ENCODE measurements at places on chromosomes 6 and 20.
A peak's percentile ranks its signal among the peaks of the same experiment; 100 is the strongest.

- DNase-seq: peak; percentile 14
Measured at GRCh38 chr6:169959136-169960002, 207.9 kb downstream of the ERMARD start.

DNA sequence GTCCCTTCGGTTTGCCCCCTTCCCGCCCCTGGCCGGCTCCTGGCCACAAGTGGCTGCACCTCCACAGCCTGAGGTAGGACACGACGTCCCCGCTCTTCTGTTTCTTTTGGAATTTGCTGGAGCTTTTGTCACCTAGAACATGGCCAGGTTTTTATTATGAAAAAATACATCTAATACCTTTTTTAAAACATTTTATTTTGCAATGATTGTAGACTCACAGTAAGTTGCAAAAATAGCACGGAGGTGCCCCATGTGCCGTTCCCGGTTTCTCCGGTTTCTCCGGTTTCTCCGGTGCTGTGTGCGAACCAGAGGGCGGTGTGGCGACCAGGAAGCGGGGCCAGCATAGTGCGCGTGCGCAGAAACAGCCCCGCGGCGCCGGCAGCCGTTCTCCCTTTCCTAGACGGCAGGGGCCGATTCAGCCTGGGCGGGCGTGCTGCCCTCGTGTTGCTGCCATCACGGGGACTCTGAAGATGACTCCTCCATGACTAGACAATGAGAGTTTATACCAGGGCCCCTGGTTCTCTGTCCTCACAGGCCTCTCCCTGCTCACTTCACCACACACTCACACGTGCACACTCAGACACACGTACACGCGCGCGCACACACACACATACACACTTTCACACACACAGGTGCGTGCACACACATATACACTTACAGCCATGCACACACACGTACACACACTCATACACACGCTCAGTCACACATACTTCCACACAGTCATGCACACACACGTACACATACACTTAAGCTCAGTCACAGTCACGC is 102.1 kb downstream of the TMEM242 start:
- peak; percentile 94 for DNase-seq

GRCh38 chr6:16496210-16496609 is 257.8 kb downstream of the GMPR start:
- no peak for DNase-seq

GRCh38 chr6:3226481-3227362 is 731 bp downstream of the TUBB2B start:
- DNase-seq: peak; percentile 87

- DNase-seq: peak; percentile 43
Measured at GRCh38 chr20:5316188-5317158, at the start of gene PROKR2. Gene PROKR2, minus strand, starts transcription at chr20:5316954. Its CDS starts 2,585 bp downstream, at chr20:5314369.

- DNase-seq: no peak
Measured at GRCh38 chr6:45737331-45738056, 278.2 kb downstream of the CLIC5 start.

DNA sequence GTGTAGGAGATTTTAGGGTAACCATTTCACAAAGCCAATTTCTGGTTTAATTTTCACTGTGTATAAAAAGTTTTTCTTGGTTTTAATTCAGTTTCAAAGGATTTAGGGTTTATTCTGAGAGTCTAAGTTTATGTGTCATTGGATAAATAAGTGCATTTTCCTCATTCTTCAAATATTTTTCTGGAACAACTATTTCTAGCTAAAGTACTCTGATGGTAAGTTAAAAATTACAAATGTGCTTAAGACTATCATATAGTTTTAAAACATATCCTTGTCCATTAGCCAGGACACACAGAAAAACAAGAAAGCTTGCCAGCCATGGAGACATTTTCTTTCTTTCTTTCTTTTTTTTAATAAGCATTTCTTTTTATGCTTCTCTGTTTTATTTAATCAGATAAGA is 333.0 kb downstream of the RFPL4B start:
- DNase-seq: no peak

GRCh38 chr6:111550195-111550594 is 55.5 kb downstream of the TRAF3IP2 start:
- no peak for DNase-seq

DNA sequence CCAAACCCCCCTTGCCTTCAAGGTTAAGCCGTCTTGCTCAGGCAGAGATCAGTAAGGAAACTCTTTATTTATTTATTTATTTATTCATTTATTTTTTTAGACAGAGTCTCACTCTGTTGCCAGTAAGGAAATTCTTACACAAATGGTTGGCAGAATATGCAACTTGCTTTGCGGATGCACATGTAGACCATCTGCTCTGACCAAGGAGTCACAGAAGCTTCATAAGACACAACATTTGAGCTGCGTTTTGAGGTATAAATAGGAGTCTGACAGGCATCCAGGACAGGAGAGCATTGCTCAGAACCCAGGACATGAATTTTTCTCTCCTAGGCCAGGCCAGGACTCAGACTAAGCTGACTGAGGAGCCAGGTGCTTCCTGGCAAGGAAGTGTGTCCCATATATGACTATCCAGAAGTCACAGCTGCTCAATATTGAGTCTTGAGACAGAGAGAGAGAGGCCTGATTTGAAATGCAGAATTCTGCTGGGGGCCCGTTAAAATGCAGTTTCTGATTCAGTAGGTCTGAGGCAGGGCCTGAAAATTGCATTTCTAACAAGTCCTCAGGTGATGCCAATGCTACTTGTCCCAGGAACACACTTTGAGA is 43.9 kb downstream of the HLA-A start:
- DNase-seq: no peak

DNA sequence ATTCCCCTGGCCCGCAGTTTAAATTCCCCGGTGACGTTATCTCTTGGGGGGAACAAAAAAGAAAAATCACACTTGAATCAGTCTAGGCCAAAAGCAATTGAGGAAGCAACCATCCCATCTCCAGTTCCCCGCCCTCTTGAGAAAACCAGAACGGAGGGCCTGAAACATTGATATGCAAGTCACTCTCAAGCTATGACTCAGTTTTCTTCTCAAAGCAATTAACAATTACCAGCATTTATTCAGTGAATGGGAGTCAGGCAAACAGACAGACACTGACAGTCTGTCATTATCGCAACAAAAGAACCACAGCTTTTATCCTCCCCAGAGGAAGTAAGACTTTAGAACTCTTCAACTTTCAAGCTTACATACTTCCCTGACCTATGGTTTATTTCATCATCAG is 100.9 kb downstream of the OPRM1 start:
- no peak for DNase-seq

GRCh38 chr6:63672582-63673129 is 37.1 kb downstream of the PHF3 start:
- no peak for DNase-seq

DNA sequence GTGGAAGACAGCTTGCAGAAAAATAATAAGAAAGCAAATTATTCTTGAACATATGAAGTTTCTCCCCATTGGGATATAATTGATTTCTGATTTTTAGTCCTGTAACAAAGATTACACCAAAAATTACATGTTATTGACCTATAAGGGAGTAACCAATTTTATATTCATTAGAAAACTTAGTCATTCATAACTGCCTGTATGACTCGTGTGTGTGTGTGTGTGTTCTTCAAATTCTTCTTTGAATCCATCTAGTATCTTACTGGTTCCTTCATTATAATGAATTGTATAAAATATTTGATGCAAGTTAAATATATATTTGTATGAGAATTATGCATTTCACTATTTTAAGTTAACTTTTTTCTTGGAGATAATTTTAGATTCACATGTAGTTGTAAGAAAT is 310.4 kb downstream of the HAO1 start:
- DNase-seq: no peak

DNA sequence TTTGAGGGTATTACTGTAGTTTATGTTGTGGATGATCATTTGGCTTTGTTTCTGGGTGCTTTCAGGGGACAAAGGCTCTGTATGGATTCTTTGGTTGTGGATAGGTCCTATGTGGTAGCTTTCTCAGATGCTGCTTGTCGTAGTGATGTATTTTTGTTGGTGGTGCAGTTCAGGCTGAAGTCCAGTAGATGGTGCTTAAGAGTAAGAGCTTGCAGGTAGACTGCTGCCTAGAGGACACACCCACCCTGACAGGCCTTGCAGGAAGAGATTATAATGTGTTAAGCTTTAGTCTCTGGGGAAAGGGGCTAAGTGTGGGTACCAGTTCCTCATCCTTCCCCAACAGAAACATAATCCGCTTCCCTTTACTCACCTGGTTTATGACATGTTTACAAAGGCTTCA is 62.6 kb upstream of the ADGRB3 start:
- DNase-seq: peak; percentile 83

GRCh38 chr6:19705606-19706005 is 131.6 kb upstream of the ID4 start:
- DNase-seq: no peak

DNA sequence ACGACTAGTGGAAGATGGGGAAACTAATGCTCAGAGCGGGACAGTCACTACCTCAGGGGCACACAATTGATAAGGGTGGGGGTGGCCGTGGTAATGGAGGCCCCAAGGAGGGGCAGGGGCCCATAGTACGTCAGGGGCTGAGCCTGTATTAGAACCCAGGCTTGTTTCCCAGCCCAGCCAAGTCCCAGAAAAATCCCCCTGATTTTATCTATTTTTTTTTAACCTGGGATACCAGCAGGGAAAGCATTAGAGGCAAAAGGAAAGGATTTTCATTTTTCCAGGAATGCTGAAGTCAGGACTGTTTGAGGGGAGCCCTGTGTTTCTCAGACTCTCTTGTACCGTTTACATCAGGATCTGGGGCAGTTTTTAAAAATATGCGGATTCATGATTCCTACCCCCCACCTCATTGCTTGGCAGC is 382 bp downstream of the MYH7B start:
- no peak for DNase-seq

DNA sequence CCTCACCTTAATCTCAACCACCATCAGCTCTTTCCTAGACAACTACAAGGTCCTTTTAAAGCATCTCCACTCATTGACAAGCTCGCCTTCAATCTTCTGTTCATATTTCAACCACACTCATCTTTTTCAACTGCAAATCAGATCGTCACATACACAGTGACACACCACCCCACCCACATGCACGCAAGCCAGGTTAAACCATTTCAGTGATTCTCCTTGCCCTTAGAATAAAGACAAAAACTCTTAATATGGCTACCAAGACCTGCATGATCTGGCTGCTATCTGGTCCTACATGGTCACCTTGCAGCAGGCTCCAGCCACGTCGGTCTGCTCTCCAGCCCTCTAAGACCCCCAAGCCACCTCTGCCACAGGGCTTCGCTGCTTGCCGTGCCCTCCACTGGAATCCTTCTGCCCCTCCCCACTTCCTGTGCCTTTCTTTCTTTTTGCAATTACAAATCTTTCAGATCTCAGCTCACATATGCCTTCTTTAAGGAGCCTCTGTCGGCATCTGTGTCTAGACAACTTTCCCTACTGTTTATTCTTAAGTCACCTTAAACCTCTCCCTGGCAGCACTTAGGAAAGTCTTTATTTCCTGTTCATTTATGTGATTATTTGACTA is 507.3 kb upstream of the ARID1B start:
- DNase-seq: no peak

DNA sequence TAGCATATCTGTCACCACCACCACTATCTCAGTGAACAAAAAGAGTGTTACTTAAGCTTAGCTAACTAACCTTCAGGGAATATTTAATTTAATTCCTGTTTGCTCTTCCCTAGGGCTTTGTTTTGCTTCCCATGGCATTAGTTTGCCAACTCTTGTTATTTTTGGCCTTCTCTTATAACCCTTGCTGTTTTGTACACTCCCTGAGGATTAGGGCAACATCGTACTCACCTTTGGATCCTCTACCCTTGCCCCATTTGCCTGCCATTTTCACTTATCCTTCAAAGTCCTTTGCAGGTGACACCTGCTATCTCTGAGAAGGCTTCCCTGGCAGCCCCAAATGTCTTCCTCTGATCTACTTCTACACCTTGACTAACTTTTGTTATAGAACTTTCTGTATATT is 23.7 kb downstream of the ACOT13 start:
- DNase-seq: no peak

- peak; percentile 33 for DNase-seq
Measured at GRCh38 chr6:64280569-64280968, 645.0 kb downstream of the PHF3 start.

GRCh38 chr6:42562788-42563405 is 932 bp upstream of the UBR2 start:
- DNase-seq: no peak

GRCh38 chr6:63649269-63649668 is 13.7 kb downstream of the PHF3 start:
- no peak for DNase-seq

GRCh38 chr6:106546261-106546690 is 83.0 kb downstream of the RTN4IP1 start:
- DNase-seq: no peak

GRCh38 chr20:44746367-44747165 is 901 bp downstream of the KCNK15 start:
- DNase-seq: no peak

- no peak for DNase-seq
Measured at GRCh38 chr6:54390362-54390761, 82.1 kb downstream of the TINAG start.

GRCh38 chr20:63174309-63175037 is 41.5 kb downstream of the YTHDF1 start:
- DNase-seq: no peak

GRCh38 chr6:117932676-117933075 is 25.6 kb downstream of the SLC35F1 start:
- no peak for DNase-seq

DNA sequence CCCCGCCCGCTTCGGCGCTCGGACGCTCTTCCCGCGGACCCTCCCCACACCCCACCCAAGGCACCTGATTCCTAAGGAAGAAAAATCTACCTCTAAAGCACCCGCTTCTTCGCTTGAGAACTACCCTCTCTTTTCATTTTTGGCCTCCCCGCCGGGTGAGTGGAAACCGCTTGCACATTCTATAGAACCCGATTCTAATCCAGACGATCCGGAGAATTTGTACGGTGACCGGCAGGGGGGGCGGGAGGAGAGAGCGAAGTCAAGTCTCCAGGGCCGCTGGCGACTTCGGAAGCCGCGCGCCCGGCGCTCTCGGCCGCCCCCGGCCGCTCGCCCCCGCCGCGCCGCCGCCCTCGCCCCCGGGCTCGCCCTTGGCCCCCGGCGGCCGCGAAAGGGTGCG is at the start of gene RBM24:
TSS of gene RBM24 (plus strand) at position 262 of the 397 bp plus-strand sequence. CDS start 221 bp downstream, outside the sequence.
- peak; percentile 83 for DNase-seq

GRCh38 chr6:65231616-65232015 is 475.4 kb downstream of the EYS start:
- DNase-seq: no peak

DNA sequence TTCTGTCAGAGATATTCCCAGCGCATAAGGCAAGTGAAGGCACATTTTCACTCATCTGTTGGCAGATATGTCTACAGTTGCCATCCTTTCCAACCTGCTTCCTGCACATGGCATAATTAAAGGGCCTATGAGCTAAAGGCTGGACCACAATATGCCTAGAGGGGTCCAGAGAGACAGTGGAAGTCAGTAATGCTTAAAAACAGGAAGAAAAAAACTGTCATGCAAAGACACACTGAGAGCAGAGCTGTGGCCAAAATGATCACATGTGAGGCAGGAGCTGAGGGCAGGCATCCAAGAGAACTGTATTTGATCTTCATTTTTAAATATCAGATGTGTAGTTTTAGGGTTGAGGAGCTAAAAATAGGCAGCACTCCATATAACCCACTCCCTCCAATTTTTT is 125.0 kb upstream of the BACH2 start:
- DNase-seq: no peak

GRCh38 chr6:1841136-1841535 is 231.4 kb downstream of the FOXC1 start:
- no peak for DNase-seq
